CD14-positive monocyte (primary cell): ENCODE measurements at places on chromosomes 3 and 15. TPM values are rescaled to one million over a fixed set of nuclear protein-coding genes. Genes with fewer than 3 reads are reported as not detected.

CCR9 gene
- not detected in 2 replicates for polyA plus RNA-seq

MGA gene
- polyA plus RNA-seq = 1.3 and 4.2 TPM in 2 replicates

STRIT1 gene
- polyA plus RNA-seq = not detected

ITIH1 gene
- polyA plus RNA-seq = 1.3 TPM

ADIPOQ gene
- polyA plus RNA-seq = not detected

FURIN gene
- polyA plus RNA-seq = 47.3 and 67.8 TPM in 2 replicates

PPP1R14D gene
- not detected for polyA plus RNA-seq

HYKK gene
- polyA plus RNA-seq = not detected

LHFPL4 gene
- polyA plus RNA-seq = not detected

CAMP gene
- polyA plus RNA-seq = 3.4 TPM
